ENCODE measurements at places on chromosomes 13 and 19. TPM values are rescaled to one million over a fixed set of nuclear protein-coding genes. Genes with fewer than 3 reads are reported as not detected.
A peak's percentile ranks its signal among the peaks of the same experiment; 100 is the strongest.

GRCh38 chr19:5048091-5048726 is 79.3 kb downstream of the KDM4B start:
- peak; percentile 67 for DNase-seq

GRCh38 chr19:49340069-49340864 is 5.1 kb downstream of the CD37 start:
- no peak for DNase-seq

GRCh38 chr19:15098460-15098859 is 8.7 kb upstream of the SYDE1 start:
- no peak for DNase-seq

DNA sequence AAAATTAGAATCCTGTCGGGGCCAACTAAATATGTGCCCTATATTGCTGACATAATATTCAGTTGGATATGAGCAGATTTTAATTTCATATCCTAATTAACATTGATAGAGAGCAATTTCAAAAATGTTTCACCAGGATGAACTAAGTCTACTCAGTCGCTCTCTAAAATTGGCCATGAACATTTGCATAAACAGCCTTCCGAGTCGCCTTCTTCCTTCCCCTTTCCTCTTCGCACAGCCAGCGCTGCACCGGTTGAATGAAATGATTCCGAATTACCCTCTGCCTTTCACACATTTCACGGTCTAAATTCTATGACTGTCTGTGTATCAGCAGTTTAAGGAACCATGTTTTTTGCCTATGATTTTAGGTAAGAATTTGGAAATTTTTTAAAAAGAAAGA is 413.7 kb downstream of the LIG4 start:
- no peak for DNase-seq

- DNase-seq: peak; percentile 6
Measured at GRCh38 chr13:47421525-47421924, 524.7 kb upstream of the HTR2A start.

GRCh38 chr19:55406826-55407549 is 600 bp downstream of the UBE2S start:
- no peak for DNase-seq

DNA sequence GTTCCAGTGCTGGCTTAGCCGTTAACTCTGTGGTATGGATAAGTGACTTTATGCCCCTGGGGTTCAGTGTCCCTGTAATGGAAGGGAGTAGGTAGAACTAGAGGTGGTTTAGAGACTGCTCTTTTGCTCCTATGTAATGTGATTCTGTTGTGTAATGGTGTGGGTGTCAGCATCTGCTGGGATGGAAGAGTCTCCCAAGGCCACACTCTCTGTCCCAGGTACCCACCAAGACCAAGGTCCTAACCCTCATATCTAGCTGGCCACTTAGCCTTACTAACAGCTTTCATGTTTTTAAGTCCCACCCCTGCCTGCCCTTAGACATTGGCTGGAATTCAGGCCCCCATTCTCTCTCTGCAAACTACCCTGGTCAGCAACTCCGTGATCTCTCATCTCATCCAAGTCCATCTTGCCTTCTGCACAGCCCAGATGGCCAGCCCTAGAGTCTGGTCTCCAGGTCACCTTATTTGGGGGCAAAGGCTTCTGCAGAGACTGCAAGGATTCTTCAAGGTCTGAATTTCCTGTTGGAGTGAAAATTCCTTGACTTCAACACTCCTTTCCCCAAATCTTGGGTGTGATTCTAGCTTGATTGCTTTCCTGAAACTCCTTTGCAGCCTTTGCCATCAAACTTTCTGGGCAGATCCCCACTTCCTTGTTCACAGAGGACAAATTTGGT is 48.4 kb downstream of the SERP2 start:
- no peak for DNase-seq

- no peak for DNase-seq
Measured at GRCh38 chr13:99255271-99255670, 2.9 kb downstream of the GPR18 start.

GRCh38 chr19:58466089-58466759 is 656 bp upstream of the ZNF324 start:
- DNase-seq: no peak

DNA sequence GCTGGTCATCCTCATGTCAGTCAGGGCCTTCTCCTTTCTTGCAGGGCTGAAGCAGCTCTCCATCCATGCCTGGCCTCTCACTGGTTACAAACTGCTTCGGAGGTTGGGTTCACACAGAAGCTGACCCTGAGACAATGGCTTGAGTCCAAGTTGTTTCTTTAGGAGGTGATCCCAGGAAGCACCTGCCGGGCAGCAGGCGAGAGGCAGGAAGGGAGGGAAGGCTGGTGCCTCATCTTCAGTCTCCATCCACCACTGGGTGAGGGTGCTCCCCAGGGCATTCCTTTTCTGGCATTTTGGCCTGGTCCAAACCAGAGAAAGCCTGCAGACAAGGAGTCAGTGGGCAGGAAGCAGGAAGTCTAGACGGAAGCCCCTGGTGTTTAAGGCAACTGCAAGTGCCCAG is 17.6 kb upstream of the SPATA13 start:
- no peak for DNase-seq

DNA sequence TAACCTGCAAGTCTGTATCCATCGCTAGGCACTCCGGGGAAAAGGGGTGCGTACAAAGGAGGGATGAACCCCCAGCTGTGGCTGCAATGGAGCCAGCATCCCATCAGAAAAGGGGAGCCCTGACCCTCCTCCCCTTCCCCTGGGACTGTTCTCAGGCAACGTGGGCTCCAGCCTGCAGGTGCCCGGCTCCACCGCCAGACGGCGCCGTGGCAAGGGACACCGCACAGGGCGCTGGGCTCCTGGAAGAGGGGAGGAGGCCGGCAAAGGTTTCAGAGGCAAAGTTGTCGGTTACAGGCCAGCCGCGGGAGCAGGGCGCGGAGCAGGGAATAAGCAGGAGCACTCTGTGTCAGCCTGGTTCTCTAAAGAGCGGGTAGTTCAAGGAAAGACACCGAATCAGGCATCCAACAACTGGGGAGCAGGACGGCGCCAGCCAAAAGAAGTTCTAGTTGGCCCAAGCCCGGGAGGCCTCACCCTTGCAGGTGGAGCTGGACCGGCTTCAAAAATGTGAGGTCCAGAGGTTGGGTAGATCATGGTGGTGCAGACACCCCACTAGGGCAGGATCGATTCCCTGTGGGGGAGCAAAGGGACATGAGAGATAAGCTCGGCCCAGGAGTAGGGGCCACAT is 53.0 kb upstream of the ATP12A start:
- no peak for DNase-seq

- no peak for DNase-seq
Measured at GRCh38 chr19:1132552-1133383, 29.0 kb downstream of the GPX4 start.

GRCh38 chr13:46663206-46664037 is 110.5 kb downstream of the LRCH1 start:
- no peak for DNase-seq

DNA sequence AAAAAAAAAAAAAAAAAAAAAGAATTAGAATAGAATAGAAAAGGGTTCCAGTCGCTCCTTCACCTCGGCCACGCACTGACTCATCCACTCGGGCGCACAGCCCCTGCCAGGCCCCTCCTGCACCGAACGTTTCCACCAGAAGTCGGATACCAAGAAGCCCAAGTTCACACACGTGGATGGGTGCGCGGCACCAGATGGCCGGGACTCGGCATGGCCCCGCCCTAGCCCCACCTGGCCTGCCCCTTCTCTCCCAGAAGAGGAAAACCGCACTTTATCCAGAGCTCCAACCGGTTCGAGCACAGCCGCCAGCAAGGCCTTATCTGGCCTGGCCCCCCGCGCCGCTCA is 5.9 kb downstream of the PRR36 start:
- no peak for DNase-seq

DNA sequence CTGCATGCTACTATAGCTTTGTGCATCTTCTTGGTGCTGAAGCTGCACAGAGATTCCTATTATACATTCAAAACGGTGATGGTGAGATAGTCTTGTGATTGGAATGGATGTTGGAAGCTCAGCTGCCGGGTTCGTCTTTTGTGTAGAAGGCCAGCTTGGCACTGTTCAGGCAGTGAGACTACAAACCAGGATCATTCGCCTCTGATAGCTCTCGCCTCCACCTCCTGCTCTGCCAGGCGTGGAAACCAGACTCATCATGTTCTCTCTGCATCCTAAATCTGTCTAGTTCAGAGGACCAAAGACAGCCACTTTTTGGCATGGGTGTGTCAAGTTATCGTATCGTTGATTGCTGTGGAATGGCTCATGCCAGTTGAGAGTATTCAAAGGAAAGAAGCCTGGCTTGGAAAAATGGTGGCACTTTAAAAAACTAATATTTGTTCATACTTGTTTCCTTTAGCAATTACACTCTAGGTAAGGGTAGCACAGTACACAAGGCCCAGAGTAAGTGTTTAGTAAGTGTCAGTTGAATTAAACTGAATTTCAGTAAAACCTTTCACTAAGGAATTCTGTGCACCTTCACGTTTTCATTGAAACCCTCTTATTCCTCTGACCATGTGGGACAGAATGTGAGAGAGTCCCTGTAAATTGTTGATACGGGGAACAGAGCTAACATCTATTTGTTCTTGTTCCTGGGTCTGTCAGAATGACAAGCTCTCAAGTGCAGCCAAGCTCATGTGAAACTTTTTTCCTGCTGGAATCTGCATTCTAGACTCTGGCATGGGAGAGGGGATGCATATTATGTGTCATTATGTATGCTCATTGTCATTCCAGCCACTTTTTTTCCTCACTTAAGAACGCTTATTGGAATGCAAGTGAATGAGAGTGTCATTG is 69.8 kb downstream of the DPY19L3 start:
- DNase-seq: no peak

GRCh38 chr19:54464630-54465425 is 1.2 kb upstream of the LENG9 start:
- DNase-seq: peak; percentile 63

DNA sequence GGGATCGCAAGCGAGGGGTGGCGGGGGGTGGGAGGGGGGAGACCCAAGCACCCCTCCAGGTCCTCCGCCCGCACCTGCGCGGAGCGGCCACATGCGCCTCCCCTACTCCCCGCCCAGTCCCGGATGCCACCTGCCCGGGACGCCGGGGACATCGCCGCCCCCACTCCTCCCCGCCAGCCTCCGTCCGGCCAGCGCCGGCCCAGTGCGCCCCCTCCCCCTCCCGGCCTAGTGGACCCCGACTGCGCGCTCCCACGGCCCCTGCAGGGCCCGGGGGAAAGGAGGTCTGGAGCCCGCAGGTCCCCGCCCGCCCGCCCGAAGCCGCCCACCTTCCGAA is 263 bp downstream of the RHPN2 start:
- no peak for DNase-seq

- no peak for DNase-seq
Measured at GRCh38 chr13:113602291-113602988, 17.9 kb downstream of the TFDP1 start.

DNA sequence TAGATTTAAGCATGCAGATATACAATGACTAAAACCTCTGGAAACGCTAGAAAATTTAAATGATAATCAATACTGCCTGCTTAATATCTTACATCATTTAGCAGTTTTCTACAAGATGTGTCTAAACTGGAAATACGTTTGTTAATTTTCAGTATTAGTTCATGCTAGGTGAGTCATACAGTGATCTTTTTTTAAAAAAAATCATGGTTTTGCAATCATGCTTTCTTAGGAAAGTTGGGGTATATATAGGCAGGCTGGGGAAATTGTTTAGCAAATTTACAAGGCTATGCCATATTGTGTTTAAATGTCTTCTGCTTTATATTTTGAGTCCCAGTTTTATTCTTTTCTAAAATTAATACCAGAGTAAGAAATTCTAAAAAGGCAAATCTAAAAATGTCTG is 245.4 kb upstream of the SPRY2 start:
- DNase-seq: no peak

DNA sequence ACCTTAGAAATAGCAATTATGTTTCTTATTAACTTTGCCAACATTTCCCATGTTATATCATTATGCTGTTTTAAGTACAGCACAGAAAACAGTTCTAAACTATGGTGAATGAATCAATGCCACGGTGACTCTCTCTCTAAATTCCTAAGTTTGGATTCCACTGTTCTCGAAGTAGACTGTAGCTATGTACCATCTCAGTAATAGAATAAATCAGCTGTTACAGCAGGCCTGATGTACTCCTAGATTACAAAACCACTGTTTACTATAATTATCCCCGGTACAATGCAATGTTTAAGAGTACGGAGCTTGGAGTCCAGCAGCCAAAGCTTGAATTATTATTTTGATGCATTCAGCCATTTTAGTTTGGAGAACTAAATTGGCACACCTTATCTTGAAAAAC is 476.3 kb upstream of the SLITRK1 start:
- no peak for DNase-seq

DNA sequence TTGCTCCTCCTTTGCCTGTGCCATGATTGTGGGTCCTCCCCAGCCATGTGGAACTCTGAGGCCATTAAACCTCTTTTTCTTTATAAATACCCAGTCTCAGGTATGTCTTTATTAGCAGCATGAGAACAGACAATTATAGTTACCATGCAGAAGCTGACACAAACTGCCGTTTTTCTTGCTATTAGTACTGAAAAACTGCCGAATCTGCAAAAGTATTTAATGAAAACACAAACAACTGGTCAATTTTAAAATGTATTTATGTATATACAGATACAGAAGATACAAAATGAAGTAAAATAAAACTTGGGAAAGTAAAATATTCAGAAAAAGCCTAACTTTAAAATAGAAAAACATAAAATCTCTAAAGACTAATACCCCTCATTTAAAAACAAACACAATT is 206.3 kb downstream of the DIAPH3 start:
- DNase-seq: no peak

GRCh38 chr19:35601971-35602370 is 10.6 kb upstream of the HAUS5 start:
- no peak for DNase-seq

DNA sequence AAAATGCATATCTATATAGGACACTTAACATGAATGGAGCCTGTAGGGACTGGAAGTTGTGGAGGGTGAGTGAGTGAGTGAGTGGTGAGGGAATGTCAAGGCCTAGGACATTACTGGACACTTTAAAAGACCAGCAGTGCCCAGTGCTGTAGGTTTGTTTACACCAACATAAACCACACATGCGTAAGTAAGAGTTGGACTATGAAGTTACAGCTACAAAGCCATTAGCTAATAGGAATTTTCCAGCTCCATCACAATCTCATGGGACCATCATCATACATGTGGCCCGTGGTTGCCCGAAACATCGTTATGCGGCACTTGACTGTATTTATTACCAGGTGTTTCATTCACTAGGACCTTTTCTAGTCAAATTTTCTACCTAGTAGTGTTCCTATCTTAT is 49.2 kb downstream of the LATS2 start:
- peak; percentile 93 for DNase-seq

DNA sequence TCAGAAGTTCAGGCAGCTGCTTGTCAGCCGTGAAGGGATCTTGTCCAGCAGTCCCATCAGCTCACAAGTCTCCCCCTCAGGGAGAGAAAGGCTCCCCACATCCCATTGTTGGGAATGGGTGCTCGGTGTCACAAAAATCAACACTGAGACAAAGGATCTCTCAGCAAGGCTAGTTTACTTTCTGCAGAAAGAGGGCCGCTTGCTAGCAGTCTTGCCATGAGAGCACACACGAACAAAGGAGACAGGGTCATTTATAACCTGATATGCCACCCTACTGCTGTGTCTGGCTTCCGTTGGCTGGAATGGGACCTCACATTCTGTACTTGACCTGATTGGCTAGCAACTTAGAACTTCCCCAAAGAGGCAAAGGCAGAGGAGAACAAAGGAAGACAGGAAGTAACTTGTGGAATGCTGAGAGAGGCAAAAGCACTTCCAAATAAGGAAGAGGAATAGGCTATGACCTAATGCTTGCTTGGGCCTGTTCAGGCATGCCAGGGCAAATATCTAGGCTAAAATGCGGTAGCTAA is 8.7 kb upstream of the IGFL3 start:
- DNase-seq: peak; percentile 97

CEACAM1 gene
- not detected for total RNA-seq

PROSER1 gene
- 2.0 TPM for total RNA-seq

DPRX gene
- not detected for total RNA-seq

SMARCA4 gene
- 53.3 TPM for total RNA-seq

ZNF560 gene
- total RNA-seq: 0.90 TPM

IGFLR1 gene
- total RNA-seq: 0.72 TPM

ADM5 gene
- total RNA-seq: 0.18 TPM
